ENCODE measurements at places on chromosomes 2 and 18.

GRCh38 chr2:219965287-219966194, 338.1 kb downstream of the SLC4A3 start:
- no peak for DNase-seq

GRCh38 chr18:79569720-79570119, 109.9 kb upstream of the CTDP1 start:
- no peak for DNase-seq

GRCh38 chr2:143704451-143705106, 575.4 kb downstream of the ARHGAP15 start:
- no peak for DNase-seq

DNA sequence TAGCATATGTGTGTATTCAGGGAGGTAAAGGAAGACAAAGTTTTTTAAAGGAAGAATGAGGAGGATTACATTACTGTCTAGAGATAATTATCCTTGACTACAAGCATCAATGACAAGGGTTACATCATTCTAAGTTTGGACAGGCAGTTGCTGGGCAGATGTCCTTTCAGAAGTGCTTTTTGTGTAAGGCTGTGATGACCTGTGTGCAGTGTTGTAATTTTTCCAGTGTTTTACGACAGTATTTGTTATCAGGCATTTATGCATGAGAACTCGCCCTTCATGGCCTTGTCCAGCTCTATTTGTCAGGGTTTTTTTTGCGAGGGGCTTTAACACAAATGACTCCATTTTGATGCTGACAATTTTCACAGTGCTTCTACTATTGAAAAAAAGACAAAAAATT, 658.3 kb upstream of the NXPH2 start:
- DNase-seq: no peak

- DNase-seq: no peak
Measured at GRCh38 chr18:2597639-2598038, 26.3 kb downstream of the NDC80 start.

DNA sequence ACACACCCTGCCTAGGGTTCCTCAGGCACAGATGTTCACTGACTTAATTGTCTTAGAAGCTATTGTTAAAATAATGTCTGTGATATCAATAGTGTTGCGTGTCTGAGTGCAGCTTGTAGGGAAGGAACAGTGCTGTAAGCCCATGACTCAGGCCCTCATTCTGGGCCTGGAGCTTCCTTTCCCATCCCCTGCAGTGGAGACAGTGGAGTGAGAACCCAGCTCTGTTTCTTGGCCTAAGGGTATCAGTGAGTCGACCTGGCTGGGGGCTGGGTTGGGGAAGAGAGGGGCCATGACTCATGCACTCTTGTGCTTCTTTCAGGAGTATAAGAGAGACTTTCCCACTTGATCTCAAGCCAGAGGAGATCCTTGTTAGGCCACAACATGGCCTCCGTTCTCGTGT, 106.8 kb downstream of the HRH4 start:
- DNase-seq: peak; percentile 73

GRCh38 chr2:156892467-156893281, 364.8 kb upstream of the GALNT5 start:
- peak; percentile 21 for DNase-seq

- DNase-seq: no peak
Measured at GRCh38 chr2:55420439-55420725, 726 bp upstream of the CCDC88A start.

- DNase-seq: no peak
Measured at GRCh38 chr18:55694291-55694690, 106.3 kb upstream of the TCF4 start.

DNA sequence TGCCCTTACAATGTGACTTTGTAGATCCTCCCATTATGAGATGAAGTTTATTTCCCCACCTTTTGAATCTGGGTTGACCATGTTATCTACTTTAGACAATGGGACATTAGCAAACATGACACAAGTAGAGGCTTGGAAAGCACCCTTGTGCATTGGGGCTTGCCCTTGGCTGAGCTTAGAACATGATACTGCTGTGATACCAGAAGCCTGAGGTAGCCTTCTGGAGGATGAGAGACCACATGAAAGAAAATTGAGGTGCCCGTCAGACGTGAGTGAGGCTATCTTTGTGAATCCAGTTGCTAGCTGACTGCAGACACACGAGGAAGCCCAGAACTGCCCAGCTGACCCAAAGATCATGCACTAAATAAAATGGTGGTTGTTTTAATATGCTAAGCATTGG, 341.2 kb downstream of the CYP26B1 start:
- no peak for DNase-seq

GRCh38 chr2:177296040-177296439, 31.5 kb upstream of the NFE2L2 start:
- no peak for DNase-seq

GRCh38 chr18:78519394-78520062, 460.1 kb upstream of the SALL3 start:
- no peak for DNase-seq

DNA sequence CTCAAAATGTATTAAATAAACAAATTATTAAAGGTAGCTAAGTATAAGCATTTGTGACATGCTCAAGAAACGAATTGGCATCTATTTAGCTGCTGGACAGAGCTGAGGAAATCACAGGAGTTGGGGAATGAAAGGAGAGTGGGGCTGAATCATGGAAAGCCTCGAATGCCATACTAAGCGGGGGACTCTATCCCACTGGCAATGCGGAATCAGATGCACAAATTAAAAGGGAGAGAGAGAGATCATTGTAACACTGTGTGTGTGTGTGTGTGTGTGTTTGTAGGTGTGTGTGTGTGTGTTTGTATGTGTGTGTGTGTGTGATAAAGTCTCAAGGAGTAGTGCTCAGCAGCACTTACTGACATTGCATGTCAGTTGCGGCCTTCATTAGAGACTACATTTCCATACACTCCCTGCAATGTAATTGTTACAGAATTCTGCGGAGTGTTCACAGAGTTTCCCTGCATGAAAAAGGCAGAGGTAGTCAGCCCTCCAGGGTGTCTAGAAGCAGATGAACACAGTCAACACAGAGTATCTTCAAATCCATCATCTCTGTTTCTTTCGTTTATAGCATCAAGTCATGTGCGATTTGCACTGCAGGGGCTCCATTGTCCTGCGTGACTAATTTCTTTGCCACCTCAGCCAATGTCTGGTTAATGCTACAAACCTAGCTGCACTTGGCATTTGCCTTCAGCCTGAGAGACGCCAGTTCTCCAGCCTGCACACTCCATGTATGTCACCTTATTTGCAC, 111.7 kb upstream of the CYRIA start:
- no peak for DNase-seq

- DNase-seq: no peak
Measured at GRCh38 chr2:221330436-221330835, 241.7 kb downstream of the EPHA4 start.

DNA sequence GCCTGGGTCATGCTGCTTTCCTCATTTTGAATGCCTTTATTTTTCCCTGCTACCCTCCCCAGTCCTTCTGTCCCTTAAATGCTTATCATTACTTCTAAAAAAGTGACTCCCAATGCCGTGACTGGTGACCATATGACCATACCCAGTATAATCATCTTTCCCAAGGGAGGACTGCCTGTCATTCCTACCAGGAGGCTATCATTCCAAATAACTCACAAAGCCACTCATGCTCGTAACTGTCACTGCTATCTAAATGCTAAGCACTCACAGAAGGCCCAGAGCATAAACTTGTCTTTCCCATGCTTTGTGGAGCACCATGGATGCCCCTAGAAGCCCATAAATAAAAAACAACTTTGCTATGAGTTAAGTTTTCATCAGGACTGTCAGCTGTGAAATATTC, 38.7 kb upstream of the CREB1 start:
- DNase-seq: no peak

GRCh38 chr2:27496357-27497287, at the start of gene GCKR:
GCKR (plus strand) TSS chr2:27496839; CDS start chr2:27496905, 66 bp downstream.
- peak; percentile 67 for DNase-seq

DNA sequence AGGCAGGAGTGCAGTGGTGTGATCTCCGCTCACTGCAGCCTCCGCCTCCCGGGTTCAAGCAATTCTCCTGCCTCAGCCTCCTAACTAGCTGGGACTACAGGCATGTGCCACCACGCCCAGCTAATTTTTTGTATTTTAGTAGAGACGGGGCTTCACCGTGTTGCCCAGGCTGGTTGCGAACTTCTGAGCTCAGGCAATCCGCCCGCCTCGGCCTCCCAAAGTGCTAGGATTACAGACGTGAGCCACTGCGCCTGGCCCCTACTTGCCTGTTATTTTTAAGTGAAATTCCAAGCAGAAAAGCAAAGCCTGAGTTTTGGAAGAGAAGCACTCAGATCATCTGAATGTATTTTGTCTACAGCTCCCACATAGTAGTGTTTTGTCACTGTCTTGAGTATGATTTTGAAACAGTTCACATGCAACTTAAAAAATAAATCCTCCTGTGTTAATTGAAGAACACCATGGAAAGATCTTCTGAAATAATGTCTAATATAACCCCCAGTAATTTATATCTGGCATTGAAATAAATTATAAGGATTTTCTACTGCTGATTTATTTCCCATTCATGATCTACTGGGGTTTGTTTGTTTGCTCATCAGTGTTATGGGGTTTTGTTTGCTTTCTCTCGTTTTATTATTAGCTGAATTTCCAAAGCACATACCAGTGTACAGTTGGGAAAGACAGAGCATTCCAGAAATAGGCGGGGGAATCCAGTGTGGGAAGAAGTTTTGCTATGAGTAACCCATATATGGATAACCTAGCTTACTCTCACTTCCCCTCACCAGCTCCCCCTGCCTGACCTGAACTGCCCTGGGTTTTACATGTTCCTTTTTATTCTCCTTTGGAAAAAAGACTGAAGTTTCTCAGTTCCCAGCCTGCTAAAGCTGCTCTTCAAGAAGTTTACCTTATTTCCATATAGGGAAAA, 80.1 kb upstream of the MAP3K20 start:
- DNase-seq: peak; percentile 87

GRCh38 chr18:35141567-35142274, 99.1 kb upstream of the ZNF397 start:
- no peak for DNase-seq

DNA sequence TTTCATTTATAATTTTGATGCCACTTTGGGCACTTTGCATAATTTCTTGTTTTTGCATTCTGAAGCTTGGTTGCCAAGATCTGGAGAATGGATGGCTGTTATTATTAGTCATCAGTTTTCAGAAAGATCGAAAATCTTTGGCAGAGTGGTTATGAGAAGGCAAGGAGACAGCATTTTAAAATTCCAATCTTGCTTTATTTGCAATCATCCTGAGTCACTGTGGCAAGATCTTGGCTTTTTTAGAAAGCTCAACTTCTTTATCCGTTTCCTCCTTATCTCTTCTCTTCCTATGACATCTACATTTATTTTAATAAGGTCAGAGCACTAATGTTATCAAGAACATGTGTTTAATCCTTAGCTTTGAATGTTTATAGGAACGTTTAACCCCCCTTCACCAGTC, 31.1 kb upstream of the EIF2AK3 start:
- DNase-seq: peak; percentile 67

DNA sequence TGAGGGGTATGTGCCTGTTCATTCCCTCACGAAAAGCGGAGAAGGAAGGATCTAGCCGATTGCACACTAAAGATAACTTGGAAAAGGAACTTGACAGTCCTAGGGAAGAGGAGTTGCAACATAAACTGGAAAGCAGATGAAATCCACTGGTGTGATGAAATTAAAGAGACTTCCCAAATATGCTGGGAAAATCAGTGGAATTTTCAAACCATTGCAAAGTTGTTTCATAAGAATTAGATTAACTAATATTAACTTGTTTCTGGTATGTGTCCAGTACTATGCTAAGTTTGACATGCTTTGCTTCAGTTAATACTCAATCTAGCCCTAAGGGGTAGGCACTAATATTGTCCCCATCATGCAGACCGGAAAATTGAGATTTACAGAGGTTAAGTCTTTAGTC, 222.7 kb downstream of the IKZF2 start:
- DNase-seq: peak; percentile 45

GRCh38 chr2:230828272-230828961, 36.3 kb upstream of the ITM2C start:
- peak; percentile 17 for DNase-seq

DNA sequence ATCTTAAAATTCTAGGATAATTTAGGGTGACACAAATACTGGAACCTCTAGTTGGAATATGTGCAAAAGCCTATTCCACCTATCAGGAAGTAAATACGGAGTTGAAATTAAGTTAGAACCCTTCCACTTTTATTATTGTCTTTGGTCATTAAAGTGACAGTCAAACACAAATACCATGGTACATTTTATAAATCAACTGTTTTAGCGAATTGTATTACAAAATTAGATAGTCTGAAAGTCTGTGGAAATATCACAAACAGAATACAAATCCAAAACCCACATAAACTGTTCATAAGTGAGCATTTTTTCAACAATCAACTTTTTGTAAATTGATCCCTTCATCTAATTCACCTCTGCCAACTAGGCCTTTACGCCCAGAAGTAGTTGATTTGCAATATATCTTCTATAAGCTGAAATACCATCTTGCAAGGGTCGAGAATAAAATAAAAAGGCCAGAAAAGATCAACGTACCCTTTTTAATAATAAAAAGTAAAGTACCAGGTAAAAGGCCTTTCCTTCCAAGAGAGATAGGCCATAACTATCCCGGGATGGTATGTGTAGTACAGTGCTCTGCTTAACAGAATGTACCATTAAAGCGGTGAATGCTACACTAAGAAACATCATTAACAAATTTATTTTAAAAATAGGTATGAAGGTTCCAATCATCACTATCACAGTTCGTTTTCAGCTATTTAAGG, 1.3 kb downstream of the USP34 start:
- DNase-seq: peak; percentile 14

- peak; percentile 96 for DNase-seq
Measured at GRCh38 chr2:30664761-30665358, 142.4 kb downstream of the CAPN13 start.

DNA sequence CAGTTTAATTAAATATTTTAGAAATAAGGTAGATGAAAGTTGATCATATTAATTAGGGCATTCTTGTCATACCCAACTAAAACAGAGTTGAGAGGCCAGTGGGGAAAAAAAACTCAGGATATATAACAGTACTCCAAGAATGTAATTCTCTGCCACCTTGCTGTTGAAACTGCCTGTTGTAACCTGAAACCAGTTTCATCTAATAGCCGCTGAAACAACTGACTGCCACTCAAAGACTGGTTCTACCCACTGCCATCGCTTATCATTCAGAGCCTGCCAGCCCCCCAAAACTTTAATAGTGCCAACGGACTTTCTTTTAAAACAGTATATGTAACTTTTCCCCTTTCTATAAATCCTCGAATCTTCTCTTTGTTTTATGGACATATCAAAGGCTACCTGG, 37.7 kb upstream of the FSIP2 start:
- no peak for DNase-seq

DNA sequence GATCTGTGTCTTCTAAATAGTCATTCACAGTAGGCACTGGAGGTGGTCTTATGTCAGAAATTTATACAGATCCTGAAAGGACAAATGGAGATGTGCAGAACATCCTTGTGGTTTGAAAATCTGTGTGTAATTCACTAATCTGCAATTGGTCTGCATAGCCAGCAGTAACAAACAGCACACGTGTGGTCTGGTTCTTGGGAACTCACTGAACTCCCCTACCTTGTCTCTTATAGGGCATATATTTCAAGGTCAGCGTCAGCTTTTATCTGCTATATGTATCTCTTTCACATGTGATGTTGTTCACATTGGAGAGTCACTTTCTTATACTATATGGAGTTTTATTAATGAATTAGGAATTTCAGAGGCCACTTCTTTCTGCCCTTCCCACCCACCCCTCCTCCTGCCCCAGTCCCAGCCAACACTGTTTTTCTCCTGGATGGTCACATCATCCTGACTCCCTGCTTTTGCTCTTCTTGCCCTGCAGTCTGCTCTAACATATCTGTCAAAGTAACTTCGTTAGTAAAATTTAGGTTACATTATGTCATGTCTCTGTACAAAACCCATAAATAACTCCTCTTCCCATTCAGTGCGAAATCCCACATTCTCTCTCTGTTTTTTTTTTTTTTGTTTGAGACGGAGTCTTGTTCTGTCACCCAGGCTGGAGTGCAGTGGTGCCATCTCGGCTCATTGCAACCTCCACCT, 35.4 kb upstream of the CABYR start:
- no peak for DNase-seq

Measured in AG20443 (cell line).